Activated naive CD4-positive, alpha-beta T cell treated with anti-CD3 and anti-CD28 coated beads for 36 hours (primary cell): ENCODE measurements at places on chromosomes 6 and 20.

- no peak for DNase-seq
Measured at GRCh38 chr6:91941838-91942237, 1355.0 kb upstream of the MAP3K7 start.

- DNase-seq, result no peak
Measured at GRCh38 chr6:165805067-165805555, 142.1 kb upstream of the PDE10A start.

GRCh38 chr6:48212501-48212900 is 101.5 kb upstream of the PTCHD4 start:
- no peak for DNase-seq

GRCh38 chr6:149108038-149108748 is 209.3 kb upstream of the TAB2 start:
- DNase-seq, result no peak

GRCh38 chr20:33770005-33770404 is 38.2 kb downstream of the ZNF341 start:
- DNase-seq, result no peak

GRCh38 chr20:1509237-1509636 is 18.0 kb upstream of the SIRPB2 start:
- peak; percentile 58 for DNase-seq

DNA sequence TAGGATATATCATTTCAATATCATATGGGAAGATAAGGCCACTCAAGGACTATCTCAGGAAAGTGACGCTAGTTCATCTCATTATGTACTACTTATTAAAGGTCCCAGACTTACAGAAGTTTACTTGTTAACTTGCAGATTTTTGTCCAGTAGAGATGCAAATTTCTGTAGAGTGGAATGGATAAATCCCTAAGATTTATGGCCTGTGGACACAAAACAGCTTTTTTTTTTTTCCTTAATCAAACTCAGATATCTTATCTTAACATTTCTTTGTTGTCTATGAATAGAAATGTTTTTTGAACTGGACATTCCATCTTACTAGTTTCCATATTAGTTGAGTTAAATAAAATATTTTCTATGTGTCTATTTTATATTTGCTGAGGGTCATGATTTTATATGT is 110.5 kb upstream of the MAP7 start:
- DNase-seq, result no peak

GRCh38 chr20:14422892-14423291 is 85.5 kb upstream of the FLRT3 start:
- no peak for DNase-seq

GRCh38 chr20:63136296-63136695 is 79.6 kb downstream of the YTHDF1 start:
- no peak for DNase-seq

- no peak for DNase-seq
Measured at GRCh38 chr6:150719831-150720230, 120.1 kb downstream of the PLEKHG1 start.

DNA sequence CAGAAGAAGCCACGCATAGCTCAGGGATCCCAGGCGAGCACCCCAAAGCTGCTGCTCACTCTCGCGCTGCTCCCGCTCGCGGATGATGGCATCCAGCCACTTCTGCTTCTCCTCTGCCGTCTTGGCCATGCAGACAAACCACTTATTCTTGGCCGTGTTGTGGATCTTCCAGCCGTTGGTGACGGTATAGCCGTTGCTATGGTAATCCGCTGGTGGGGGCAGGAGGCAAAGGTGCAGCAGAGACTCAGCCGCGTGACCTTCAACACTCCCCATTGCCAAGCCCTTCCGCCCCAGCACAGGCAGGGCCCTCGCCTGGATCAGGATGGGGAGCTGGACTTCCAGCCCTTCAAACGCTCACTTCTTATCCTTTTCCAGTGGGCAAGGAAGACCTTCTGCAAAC is 136.9 kb downstream of the PREX1 start:
- DNase-seq, result no peak

DNA sequence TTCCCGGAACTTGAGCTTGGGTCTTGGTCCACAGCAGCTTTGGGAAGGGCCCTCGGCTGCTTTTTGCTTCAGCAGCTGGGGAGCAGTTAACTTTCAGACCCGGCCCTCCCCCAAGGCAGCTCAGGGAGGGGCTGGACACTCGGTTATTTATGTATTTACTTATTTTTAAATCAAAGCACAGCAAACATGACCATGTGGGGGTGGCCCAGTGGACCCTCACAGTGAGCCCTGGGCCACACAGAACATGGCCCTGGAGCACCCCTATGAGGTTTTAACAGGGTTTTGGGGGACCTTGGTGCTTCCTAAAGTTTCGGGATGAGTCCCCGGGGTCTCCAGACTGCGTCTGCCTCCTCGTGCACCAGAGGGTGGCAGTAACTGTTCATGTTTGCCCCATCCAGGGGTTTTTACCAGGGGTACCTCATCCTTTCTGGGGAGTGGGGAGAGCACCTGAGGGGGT is 26.6 kb upstream of the NPBWR2 start:
- DNase-seq, result no peak

DNA sequence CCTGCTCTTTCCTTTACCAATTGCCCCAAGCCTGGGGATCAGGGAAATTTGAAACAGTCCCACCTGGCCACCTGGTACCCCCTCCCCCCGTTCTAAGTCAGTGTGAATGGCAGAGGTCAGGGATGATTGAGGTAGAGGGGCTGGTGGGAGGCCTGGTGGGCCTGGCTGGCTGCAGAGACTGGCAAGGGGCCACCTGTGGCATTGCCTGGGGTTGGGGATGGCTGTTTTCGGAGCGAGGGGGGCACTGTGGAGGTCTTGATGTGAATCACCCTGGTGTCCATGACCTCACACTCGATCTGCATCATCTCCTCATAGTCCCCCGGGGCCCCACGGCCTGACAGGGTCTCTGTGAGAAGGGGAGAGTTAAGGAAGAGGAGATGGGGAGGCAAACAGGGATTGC is 6.5 kb upstream of the TNXB start:
- DNase-seq, result no peak

DNA sequence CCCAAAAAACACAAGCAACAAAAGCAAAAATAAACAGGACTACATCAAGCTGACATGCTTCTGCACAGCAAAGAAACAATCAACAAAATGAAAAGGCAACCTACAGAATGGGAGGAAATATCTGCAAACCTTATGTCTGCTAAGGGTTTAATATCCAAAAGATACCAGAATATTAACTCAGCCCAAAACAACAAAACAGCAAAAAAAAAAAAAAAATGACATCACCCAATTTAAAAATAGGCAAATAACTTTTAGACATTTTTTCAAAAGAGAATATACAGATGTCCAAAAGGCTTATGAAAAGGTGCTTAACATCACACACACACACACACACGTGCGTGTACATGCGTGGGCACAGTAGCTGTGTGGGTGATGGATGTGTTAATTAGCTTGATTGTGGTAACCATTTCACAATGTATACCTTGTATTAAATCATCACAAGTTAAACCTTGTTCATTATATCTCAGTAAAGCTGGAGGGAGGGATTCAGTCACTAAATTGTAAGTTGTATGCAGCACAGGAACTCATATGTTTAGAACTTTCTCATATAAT is 52.4 kb downstream of the QKI start:
- no peak for DNase-seq

DNA sequence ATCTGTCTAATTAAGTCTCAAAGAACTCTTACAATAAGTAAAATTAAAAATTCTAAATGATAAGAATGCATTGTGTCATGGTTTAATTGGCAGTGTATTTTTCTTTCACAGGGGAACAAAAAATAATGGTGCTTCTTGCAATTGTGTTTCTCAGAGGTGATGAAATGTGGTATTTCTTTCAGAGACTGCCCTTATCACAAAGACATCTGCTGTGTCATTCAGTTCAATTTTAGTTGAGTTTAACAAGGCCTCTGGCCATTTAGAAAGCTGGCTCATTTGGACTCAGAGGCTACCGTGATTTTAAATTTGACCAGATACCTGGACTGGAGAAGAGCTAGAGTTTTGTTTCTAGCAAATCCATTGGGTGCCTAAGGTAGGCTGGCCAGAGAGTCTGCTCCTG is 23.6 kb upstream of the ZNF831 start:
- DNase-seq, result no peak

- no peak for DNase-seq
Measured at GRCh38 chr20:9092655-9093054, 23.8 kb downstream of the PLCB4 start.

GRCh38 chr6:166638573-166638964 is 11.5 kb upstream of the RPS6KA2 start:
- DNase-seq, result no peak

GRCh38 chr20:32078791-32079190 is 26.7 kb downstream of the HCK start:
- no peak for DNase-seq

DNA sequence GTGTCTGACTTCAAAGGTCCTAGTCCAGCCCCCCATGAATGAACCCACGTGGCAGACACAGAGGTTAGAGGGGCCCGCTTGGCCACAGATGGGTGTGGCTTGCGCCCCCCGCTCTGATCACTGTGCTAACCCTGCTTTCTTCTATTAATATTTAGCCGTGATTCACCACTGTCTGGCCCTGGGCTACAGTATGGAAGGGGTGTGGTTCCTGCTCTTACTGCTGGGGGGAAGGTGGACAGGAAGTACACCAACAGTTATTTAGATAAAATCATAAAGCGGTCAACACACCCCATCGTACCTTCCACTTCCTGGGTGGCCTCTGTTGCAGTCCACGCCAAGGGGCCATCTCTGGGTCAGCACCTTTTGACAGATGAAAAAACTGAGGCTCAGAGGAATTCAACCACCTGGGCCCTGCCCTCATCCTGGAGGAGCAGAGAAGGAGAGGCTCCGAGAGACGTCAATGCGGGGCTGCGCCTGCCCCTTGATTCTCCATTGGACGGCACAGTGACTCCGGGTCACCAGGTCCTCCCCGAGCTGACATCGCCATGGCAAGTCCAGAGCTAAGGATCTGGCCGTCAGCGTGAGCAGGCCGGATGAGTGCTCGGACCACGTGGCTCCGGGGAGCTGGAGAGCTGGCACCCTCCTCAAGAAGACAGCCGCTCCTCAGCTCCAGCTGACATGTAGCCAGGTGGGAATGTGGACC is 206.3 kb downstream of the PREX1 start:
- no peak for DNase-seq

DNA sequence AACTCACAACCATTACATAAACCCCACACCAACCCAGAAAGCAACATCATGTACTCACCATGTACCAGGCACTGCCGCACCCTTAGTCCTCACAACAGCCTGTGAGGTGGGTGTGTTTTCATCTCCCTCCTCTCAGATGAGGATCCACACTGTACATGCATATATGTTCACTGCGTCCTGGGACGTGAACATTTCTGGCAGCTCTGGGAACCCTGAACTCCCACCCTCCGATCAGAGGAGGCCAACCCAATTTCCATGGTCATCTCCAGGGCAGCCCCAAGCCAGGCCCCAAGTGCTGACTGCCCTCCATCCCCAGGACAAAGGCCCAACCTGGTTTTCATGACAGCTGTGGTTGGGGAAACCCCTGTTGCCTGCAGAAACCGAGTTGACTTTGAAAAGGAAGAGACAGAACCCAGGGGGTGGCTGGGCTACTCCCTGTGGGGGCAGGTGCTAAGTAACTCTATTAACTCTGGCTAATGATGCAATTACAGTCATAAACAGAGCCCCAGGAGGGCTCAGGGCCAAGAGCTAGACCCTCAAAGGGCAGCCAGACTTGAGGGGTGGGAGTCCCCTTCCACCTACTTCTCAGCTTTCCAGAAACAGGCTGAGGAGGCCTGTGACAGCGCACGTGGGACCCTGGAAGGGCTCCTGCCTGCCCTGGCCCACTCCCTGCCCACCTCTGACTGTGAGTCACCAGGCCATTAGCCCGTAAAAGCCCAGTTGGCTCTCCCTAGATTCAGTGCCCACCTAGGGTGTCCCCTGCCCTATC is 2.6 kb downstream of the TFEB start:
- DNase-seq, result peak; percentile 74

DNA sequence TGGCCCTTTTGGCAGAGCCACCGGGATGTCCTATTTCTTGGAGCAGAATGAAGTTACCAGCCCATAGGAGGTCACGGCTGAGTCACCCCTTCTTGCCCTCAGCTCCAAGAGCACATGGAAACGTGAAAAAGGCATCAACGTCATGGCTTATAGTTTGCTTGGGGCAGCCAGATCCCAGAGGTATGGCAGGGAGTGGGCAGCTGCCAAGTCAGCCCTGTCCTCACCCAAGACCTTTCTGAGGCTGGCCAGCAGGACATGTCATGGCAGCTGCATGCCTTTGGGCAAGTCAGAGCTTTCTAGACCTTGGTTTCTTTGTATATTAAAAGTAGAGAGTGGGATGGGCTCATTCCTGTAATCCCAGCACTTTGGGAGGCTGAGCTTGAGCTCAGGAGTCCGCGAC is 8.2 kb upstream of the MDFI start:
- DNase-seq, result no peak

GRCh38 chr6:131784561-131784960 is 23.3 kb upstream of the ENPP1 start:
- no peak for DNase-seq

DNA sequence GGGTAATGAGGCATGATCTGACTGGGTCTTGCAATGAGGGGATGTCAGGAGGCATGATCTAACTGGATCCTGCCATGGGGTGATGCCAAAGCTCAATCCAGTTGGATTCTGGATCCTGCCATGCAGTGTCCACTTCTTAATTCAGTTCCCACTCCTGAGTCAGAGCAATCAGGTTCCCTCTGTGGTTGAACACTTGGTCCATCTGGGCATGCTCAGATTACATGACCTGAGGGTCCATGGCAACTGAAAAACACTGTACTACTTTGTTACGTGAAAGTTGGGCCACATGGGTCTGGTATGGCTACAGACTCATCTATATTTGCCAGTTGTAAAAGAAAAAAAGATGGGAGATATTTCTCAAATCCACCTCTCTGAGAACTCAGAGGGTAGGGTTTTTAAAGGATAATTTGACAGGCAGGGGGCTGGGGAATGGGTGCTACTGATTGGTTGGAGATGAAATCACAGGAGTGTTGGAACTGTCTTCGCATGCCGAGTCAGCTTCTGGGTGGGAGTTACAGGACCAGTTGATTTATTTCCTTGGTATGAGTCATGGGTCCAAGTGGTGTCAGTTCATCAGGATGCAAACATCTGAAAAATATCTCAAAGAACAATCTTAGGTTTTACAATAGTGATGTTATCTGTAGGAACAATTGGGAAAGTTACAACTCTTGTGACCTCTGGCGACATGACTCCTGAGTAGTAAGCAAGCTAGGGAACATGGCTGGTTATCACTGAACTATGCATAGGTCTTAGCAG is 21.6 kb downstream of the C6orf163 start:
- DNase-seq, result no peak

- DNase-seq, result no peak
Measured at GRCh38 chr6:159959976-159960384, 8.9 kb upstream of the IGF2R start.

DNA sequence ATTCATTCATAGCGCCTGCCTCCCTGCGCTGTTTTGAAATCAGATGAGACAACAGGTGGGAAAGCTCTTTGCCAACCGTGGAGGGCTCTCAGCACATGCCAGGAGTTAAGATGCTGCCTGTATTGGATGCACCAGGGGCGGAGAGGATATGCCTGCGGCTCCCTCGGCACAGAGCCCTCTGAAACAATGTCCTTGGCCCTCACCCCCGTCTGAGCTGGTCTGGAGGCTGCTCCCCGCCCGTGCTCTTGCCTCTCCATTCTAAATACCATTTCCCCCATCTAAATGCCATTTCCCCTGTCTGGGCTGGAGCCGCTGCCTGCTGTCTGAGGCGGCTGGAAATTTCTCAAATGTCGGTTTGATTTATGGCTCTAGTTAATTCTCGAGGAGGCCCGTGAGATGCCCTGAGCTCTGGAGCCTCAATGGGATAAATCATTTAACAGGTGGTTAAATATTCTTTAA is 50.8 kb upstream of the MLN start:
- DNase-seq, result no peak
